B cell (primary cell): ENCODE measurements at places on chromosomes 2 and 18. TPM values are rescaled to one million over a fixed set of nuclear protein-coding genes. Genes with fewer than 3 reads are reported as not detected.

GRCh38 chr2:234597576-234597861 lies 100.6 kb upstream of the ARL4C start:
- DNase-seq = no peak
- no peak overlapping the region for H3K27ac ChIP-seq
- no peaks in the 10 kb centered on the region for H3K27me3 ChIP-seq
- no peak overlapping the region for H3K4me3 ChIP-seq

- DNase-seq = no peak
- no peaks in the 10 kb centered on the region for H3K36me3 ChIP-seq
- no peak overlapping the region for H3K4me3 ChIP-seq
- H3K4me1 ChIP-seq = no peaks in the 10 kb centered on the region
- peaks cover 3% of the 10 kb centered on the region for H3K27me3 ChIP-seq
These were observed 30.6 kb downstream of the SEPTIN10 start for GRCh38 chr2:109582928-109583895.

YPEL5 gene
- 115 and 117 TPM in 2 replicates for total RNA-seq

PPP4R1 gene
- total RNA-seq = 57.1 and 65.0 TPM in 2 replicates

GRCh38 chr18:23331091-23331920 lies 121.8 kb upstream of the RIOK3 start:
- no peaks in the 10 kb centered on the region for H3K27me3 ChIP-seq
- DNase-seq = no peak
- no peaks in the 10 kb centered on the region for H3K36me3 ChIP-seq

DNA sequence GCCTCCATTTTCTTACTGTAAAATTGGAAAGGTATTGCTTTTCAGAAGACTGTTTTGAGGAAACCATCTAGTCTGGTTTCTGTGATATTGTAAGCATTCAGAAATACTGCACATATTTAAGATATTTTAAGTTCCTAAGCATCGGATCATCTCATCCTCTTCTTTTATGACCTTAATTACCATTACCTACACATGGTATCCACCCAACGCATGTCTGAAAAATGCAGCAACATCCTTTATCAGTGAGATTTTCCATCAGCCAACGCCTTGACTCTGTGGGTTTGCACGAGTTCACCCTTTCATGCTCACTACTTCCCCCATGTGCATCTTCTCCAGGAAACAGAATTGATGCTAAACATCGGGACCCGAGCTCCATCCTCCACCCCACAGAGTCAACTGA lies 84.3 kb downstream of the COL4A4 start:
- no peak for DNase-seq
- H3K27me3 ChIP-seq = no peaks in the 10 kb centered on the region
- peaks cover 4% of the 10 kb centered on the region for H3K36me3 ChIP-seq
- no peak overlapping the region for H3K27ac ChIP-seq

DNA sequence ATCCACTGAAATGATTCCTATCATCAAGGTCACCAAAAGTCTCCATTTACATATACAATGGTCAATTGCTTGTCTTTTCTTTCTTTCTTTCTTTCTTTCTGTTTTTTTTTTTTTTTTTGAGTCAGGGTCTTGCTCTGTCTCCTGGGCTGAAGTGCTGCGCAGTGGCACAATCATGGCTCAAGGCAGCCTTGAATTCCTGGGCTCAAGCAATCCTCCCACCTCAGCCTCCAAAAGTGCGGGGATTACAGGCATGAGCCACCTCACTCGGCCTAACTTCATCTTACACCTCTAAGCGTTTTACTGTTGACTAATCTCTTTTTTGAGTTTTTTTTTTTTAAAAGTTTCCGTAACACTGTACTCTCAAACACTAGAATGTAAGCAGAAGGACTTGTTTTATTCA lies 867 bp downstream of the SF3B6 start:
- no peaks in the 10 kb centered on the region for H3K36me3 ChIP-seq
- no peak for DNase-seq
- H3K4me1 ChIP-seq = peaks cover 15% of the 10 kb centered on the region
- H3K4me3 ChIP-seq = no peak overlapping the region
- peak overlapping the region; percentile 87 for H3K27ac ChIP-seq
- H3K27me3 ChIP-seq = no peaks in the 10 kb centered on the region

LRRC30 gene
- not detected in 2 replicates for total RNA-seq

SERPINB5 gene
- not detected in 2 replicates for total RNA-seq

DNA sequence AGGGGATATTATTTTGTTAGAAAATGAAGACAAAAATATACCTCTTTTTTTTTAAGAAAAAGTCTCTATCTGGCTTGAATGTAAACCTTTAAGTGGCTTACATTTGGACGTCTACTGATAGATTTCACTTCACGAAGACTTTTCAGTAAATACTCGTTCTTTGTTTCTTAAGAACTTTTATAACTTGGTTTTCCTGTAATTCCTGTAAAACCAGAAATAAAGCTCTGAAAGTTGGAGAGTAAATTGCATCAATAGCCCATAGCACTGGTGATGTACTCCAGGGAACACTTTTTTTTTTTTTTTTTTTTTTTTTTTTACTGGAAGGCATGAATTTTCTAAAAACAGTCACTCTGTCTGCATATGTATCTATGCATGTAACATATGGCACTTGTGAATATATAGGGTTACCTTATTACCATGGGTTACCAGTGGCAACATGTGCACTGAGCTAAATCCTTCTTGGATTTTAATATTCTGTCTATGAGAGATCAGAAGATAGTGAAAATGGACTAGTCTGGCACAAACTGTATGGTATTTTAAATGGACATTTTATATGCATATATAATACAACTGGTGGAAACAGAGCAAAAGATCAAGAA lies 309.2 kb upstream of the TCF4 start:
- H3K27me3 ChIP-seq = no peaks in the 10 kb centered on the region
- no peak for DNase-seq
- no peak overlapping the region for H3K27ac ChIP-seq
- H3K4me1 ChIP-seq = no peaks in the 10 kb centered on the region
- H3K36me3 ChIP-seq = no peaks in the 10 kb centered on the region
- H3K4me3 ChIP-seq = no peak overlapping the region

- H3K27ac ChIP-seq = no peak overlapping the region
- H3K4me3 ChIP-seq = no peak overlapping the region
- peak; percentile 52 for DNase-seq
These were observed 60.9 kb downstream of the LDLRAD4 start for GRCh38 chr18:13279181-13280069.

NCKAP5 gene
- not detected in 2 replicates for total RNA-seq

TRPM8 gene
- total RNA-seq = not detected in 2 replicates

DNA sequence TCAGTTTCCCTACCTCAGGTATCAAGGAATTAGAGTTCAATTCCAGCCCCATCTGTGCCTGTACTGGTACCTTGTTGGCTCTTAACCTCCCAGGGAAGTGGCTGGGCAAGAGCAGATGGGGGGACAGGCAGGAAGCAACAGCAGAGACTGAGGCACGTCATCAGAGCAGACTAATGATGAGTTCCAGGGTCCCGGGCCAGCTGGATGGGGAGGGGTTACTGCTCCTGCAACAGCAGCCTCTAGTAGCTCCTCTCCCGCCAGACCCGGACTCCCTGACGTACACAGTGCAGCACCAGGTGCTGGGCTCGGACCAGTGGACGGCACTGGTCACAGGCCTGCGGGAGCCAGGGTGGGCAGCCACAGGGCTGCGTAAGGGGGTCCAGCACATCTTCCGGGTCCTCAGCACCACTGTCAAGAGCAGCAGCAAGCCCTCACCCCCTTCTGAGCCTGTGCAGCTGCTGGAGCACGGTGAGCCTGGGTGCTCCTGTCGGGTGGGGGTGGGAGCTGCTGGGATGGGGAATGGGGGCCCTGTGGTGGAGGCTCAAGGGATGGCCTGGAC lies 26.0 kb upstream of the GMPPA start:
- no peaks in the 10 kb centered on the region for H3K36me3 ChIP-seq
- DNase-seq = no peak
- H3K27me3 ChIP-seq = peaks cover 5% of the 10 kb centered on the region
- H3K27ac ChIP-seq = no peak overlapping the region
- no peaks in the 10 kb centered on the region for H3K4me1 ChIP-seq

DNA sequence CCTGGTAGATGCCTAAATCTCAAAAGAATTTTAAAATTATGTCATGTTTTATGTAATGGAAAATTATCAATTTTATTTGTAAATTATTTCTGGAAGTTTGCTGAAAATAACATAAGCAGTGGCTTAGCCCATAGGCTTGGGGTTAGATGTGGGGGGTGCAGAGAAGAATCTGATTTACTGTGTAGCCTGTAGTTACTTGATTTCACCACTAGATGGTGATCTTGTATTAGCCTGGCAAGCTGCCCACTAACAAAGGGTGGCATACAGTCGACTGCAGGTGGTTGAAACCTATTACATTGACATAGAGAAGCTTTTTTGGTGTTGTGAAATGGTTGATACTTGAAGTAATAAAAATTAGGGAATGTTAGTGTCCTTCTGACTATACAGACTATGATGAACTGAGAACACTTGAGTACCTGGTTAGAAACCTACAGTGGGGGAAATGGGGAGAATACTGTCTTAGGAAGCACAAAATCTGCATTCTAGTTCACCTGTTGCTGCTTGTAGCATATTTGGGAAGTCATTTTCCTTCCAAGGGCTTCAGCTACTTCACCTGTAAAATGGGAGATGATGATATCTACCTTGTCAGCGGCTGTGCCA lies 191.0 kb upstream of the LHCGR start:
- H3K27ac ChIP-seq = no peak overlapping the region
- no peak overlapping the region for H3K4me3 ChIP-seq
- no peaks in the 10 kb centered on the region for H3K36me3 ChIP-seq
- peak; percentile 56 for DNase-seq
- no peaks in the 10 kb centered on the region for H3K27me3 ChIP-seq
- no peaks in the 10 kb centered on the region for H3K4me1 ChIP-seq

ACTG2 gene
- not detected in 2 replicates for total RNA-seq

GRCh38 chr18:39841482-39842365 lies 2113.3 kb upstream of the PIK3C3 start:
- no peaks in the 10 kb centered on the region for H3K4me1 ChIP-seq

TANC1 gene
- total RNA-seq = 0.07 TPM in 1 of 2 replicates, not detected in the other

ATP6V1C2 gene
- 4.4 and 8.1 TPM in 2 replicates for total RNA-seq

- H3K4me1 ChIP-seq = peaks cover 49% of the 10 kb centered on the region
- no peak overlapping the region for H3K27ac ChIP-seq
- H3K27me3 ChIP-seq = no peaks in the 10 kb centered on the region
- peaks cover 5% of the 10 kb centered on the region for H3K36me3 ChIP-seq
These were observed 119.4 kb downstream of the ARHGAP15 start for GRCh38 chr2:143248631-143249030.

DSC3 gene
- total RNA-seq = not detected in 2 replicates

- no peak overlapping the region for H3K4me3 ChIP-seq
- H3K27ac ChIP-seq = no peak overlapping the region
- DNase-seq = no peak
- H3K27me3 ChIP-seq = no peaks in the 10 kb centered on the region
- H3K36me3 ChIP-seq = no peaks in the 10 kb centered on the region
- H3K4me1 ChIP-seq = no peaks in the 10 kb centered on the region
These were observed 403.0 kb upstream of the TNP1 start for GRCh38 chr2:217262911-217263310.

SLC14A1 gene
- 5.8 and 6.1 TPM in 2 replicates for total RNA-seq

GRCh38 chr2:42767899-42768705 lies 4.2 kb upstream of the OXER1 start:
- H3K4me1 ChIP-seq = no peaks in the 10 kb centered on the region
- no peaks in the 10 kb centered on the region for H3K36me3 ChIP-seq
- no peak overlapping the region for H3K27ac ChIP-seq
- no peak for DNase-seq
- H3K4me3 ChIP-seq = no peak overlapping the region

GPAT2 gene
- 2.5 and 3.6 TPM in 2 replicates for total RNA-seq

- no peaks in the 10 kb centered on the region for H3K36me3 ChIP-seq
- peaks cover 18% of the 10 kb centered on the region for H3K4me1 ChIP-seq
- no peak overlapping the region for H3K4me3 ChIP-seq
These were observed 47.7 kb upstream of the EHBP1 start for GRCh38 chr2:62657783-62658182.

GRCh38 chr18:31646332-31647126 lies 37.9 kb downstream of the B4GALT6 start:
- H3K4me1 ChIP-seq = no peaks in the 10 kb centered on the region
- no peak for DNase-seq
- H3K27ac ChIP-seq = no peak overlapping the region
- H3K4me3 ChIP-seq = no peak overlapping the region

- no peaks in the 10 kb centered on the region for H3K4me1 ChIP-seq
- H3K27me3 ChIP-seq = no peaks in the 10 kb centered on the region
- H3K36me3 ChIP-seq = no peaks in the 10 kb centered on the region
- H3K27ac ChIP-seq = no peak overlapping the region
- H3K4me3 ChIP-seq = no peak overlapping the region
These were observed 11.8 kb upstream of the TWSG1 start for GRCh38 chr18:9322744-9323143.

DNA sequence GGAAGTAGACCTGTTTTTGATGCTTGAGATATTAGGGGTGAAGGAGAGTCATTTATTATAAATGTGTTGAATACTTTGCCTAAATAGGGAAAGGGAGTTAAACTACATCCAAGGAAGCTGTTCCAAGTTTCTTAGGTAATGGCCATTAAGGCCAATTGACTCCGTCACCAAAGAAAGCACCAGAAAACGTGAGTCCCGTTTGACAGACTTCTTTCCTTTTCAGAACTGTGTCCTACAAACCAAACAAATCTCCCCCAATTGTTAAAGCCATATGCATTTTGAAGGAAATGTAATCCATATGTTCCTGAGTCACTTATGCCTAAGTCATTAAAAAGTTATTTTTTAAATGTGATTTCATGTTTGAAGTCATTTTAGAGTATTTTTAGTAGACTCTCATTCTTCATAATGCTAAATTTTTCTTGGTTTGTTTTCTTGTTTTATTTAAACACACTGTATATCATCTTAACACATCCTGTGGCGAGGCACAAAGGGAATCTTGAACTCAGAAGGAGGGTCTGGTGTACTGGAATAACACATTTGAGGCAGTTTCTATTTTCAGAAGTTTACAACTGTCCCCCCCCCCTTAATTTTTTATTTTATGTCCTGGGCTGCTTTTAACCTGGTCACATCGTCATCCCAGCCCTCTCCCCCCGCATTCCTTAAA lies 133.7 kb downstream of the RHBDD1 start:
- H3K4me1 ChIP-seq = peaks cover 31% of the 10 kb centered on the region
- no peaks in the 10 kb centered on the region for H3K36me3 ChIP-seq
- peak overlapping the region; percentile 7 for H3K4me3 ChIP-seq

DNA sequence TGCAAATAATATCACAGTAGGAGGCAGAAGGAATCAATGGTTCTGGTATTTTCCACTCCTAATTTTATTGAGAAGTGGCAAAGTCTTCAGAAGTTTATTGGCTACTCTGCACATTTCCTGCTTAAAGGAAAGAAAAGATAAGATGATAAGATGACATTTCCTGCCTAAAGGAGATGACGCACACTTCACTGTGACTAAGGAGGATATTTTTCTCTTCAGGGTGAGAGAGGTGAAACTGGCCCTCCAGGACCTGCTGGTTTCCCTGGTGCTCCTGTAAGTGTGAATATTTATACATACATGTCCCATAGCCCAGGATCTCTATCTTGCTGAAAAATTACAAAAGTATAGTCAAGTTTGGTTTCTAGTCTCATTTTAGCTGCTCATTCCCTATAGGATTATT lies 27.9 kb downstream of the COL3A1 start:
- H3K27ac ChIP-seq = no peak overlapping the region
- no peaks in the 10 kb centered on the region for H3K27me3 ChIP-seq
- DNase-seq = no peak
- no peaks in the 10 kb centered on the region for H3K36me3 ChIP-seq
- no peak overlapping the region for H3K4me3 ChIP-seq

COLEC11 gene
- total RNA-seq = not detected in 2 replicates

RGPD4 gene
- total RNA-seq = not detected in 2 replicates

GRCh38 chr2:28360718-28361293 lies 31.9 kb upstream of the FOSL2 start:
- H3K27me3 ChIP-seq = no peaks in the 10 kb centered on the region
- H3K4me3 ChIP-seq = no peak overlapping the region
- peaks cover 22% of the 10 kb centered on the region for H3K4me1 ChIP-seq
- H3K36me3 ChIP-seq = no peaks in the 10 kb centered on the region
- no peak overlapping the region for H3K27ac ChIP-seq
- no peak for DNase-seq

GRCh38 chr2:40230707-40231432 lies 221.0 kb downstream of the SLC8A1 start:
- H3K4me1 ChIP-seq = no peaks in the 10 kb centered on the region
- no peaks in the 10 kb centered on the region for H3K36me3 ChIP-seq
- no peaks in the 10 kb centered on the region for H3K27me3 ChIP-seq
- no peak overlapping the region for H3K27ac ChIP-seq

INO80D gene
- 61.2 and 69.1 TPM in 2 replicates for total RNA-seq
